ENCODE measurements at places on chromosomes 1 and 21. TPM values are rescaled to one million over a fixed set of nuclear protein-coding genes. Genes with fewer than 3 reads are reported as not detected.

DNA sequence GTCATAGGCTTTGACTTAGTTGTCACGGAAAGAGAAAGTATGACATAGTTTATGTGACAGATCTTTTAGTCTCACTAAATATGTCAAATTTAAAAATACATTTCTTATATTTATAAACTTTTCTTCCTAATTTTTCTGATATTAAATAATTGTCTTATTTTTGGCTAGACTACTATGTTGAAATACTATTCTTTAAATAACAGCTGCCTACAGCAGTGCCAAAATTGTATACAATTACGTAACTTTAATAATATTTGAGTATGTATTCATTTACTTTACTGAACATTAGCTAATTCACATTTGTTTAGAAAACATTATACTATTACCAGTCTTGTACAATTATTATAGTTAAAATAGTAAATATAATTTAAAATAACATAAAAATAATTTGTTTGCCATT is 137.4 kb downstream of the ADGRL4 start:
- no peak for DNase-seq

DNA sequence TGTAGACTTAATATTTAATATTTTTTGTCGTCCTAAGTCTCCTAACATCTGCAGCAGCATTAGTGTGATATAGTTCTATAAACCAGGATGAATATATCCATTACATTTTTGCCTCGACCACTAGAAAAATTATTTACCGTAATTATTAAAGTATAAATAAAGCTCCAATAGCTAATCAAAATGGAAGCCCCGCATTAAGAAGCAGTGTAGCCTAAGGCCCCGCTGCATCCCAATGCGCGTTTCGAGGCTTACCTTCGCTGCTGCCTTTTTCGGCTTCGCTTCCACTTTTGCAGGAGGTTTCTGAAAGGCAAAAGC is 891 bp downstream of the HMGN1 start:
- DNase-seq, result no peak

- DNase-seq, result no peak
Measured at GRCh38 chr1:52542085-52542688, 10.7 kb downstream of the TUT4 start.

GRCh38 chr1:202697038-202697437 is 13.2 kb downstream of the SYT2 start:
- no peak for DNase-seq

GRCh38 chr1:64471218-64472039 is 1.5 kb downstream of the CACHD1 start:
- DNase-seq, result peak; percentile 65

GRCh38 chr1:223631473-223631872 is 34.0 kb downstream of the CAPN8 start:
- no peak for DNase-seq

DNA sequence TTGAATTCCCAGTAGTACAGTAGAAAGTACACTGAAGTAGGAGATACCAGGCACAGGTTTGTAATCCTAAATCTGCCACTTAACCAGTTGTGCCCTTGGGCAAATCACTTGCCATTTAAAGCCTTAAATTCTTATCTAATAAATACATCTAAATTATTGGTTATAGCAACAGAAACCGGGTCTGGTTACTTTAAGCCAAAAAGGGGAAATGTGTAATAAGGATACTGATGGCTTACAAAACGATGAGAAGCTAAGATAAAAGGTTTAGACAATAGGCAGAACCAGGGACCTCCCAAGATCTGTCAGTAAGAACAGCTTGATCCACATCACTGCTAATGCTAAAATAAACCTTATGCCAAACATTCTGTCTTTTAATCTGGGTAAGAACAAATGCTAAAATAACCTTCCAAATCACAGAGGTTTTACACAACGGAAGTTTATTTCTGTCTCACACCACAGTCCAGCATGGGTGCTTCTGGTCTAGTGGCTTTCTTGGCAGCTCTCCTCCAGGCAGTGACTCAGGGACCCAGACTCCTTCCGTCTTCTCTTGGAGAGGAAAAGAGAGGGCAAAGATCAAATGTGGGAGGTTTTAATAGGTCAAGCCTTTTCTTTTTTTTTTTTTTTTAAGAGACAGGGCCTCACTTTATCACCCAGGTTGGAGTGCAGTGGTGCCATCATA is 16.5 kb upstream of the ZMYM1 start:
- peak; percentile 30 for DNase-seq

DNA sequence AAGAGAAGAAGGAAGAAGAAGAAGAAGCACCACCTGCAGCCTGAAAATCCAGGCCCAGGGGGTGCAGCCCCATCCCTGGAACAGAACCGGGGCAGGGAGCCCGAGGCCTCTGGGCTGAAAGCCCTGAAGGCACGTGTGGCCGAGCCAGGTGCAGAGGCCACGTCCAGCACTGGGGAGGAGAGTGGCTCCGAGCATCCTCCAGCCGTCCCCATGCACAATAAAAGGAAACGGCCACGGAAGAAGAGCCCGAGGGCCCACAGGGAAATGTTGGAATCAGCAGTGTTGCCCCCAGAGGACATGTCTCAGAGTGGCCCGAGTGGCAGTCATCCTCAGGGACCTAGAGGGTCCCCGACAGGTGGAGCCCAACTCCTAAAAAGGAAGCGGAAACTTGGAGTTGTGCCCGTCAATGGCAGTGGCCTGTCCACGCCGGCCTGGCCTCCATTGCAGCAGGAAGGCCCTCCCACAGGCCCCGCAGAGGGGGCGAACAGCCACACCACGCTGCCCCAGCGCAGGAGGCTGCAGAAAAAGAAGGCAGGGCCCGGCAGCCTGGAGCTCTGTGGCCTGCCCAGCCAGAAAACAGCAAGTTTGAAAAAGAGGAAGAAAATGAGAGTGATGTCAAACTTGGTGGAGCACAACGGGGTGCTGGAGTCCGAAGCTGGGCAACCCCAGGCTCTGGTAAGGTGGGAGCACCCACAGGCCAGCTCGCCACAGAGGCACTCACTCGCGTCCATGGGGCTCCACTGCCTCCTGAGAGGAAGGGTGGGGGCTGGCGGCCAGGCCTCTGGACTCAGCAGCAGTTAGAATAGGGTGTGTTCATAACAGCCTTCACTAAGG is 28.4 kb downstream of the RRP1B start:
- DNase-seq, result no peak

The S100A4 gene
- polyA plus RNA-seq, result 22.8 TPM

The OR6N1 gene
- polyA plus RNA-seq, result not detected

GRCh38 chr1:110150330-110151174 is at the start of gene SLC6A17:
SLC6A17 (plus strand) TSS chr1:110150494; CDS start chr1:110166930, 16,436 bp downstream.
- peak; percentile 12 for DNase-seq

The DCDC2B gene
- polyA plus RNA-seq, result not detected

The SLAMF6 gene
- polyA plus RNA-seq, result not detected

The OR2AK2 gene
- polyA plus RNA-seq, result not detected

- DNase-seq, result no peak
Measured at GRCh38 chr1:204036882-204037655, 35.8 kb upstream of the SOX13 start.

DNA sequence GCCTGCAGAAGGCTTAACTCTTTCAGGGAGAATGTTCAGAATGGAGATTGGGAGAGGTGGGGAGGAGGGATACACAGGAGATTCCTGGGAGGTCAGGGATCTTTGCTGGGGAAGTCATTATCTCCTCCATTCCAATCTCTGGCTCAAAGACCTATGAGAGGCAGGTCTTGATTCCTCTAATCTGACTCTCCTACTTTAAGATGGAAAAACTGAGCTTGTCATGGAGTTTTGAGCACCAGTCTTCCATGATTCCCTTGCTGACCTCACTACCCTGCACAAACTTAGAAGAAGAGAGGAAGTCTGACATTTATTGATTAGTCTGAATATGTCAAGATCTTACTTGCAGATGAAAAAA is 41.5 kb upstream of the SYNC start:
- no peak for DNase-seq

- no peak for DNase-seq
Measured at GRCh38 chr1:159338018-159338417, 35.9 kb downstream of the FCER1A start.

DNA sequence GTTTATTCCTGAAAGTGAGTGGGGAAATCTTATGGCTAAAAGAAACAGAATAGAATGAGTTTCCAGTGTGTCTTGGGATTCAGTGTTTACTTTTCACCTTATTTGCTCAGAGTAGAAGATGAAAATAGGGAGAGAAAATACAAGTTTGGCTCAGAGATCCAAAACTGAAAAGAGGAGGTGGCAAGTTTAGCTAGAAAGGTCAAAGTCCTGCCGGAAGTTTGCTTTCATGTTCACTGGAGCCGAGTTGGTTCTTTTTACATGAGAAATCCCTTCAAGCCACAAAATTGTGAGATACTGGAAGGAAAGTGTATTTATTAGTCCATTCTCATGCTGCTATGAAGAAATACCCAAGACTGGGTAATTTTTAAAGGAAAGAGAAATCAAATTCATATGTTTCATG is 604.6 kb downstream of the MRPL39 start:
- DNase-seq, result no peak

DNA sequence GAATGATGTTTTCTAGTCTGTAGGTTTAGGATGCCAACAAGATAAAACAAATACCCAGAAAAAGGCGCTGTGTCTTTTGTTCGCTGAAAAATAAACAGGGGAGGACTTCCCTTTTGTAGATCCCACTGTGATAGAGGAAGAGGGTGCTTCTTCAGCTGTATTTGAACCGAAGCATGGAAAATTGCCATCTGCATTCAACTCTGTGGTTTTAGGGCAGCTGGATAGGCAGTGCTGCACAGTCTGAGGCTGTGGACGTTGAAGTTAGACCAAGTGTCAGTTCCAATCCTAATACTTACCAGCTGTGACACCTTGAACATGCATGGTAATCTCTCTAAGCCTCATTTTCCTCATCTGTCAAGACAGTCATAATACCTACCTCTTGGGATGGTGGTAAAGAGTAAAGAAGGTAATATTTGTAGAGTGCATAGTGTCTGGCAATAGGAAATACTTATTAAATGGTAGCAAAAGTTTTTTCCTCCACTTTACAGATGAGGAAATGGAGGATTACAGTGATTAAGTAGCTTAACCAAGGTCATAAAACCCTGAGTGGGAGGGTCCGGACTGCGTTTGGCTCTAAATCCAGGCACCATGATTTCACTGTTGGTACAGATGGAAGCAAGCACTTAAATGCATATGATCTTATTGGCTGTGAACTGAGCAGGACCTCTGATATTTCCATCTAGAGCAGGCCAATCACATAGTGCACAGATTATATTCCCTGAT is 48.5 kb downstream of the UTP25 start:
- no peak for DNase-seq

GRCh38 chr1:217747156-217747769 is 116.1 kb downstream of the SPATA17 start:
- DNase-seq, result peak; percentile 12

The TMCC2 gene
- polyA plus RNA-seq, result 1.4 TPM

The RHEX gene
- polyA plus RNA-seq, result not detected

The RNF223 gene
- polyA plus RNA-seq, result 0.08 TPM
